ENCODE measurements at places on chromosomes 1 and 21. TPM values are rescaled to one million over a fixed set of nuclear protein-coding genes. Genes with fewer than 3 reads are reported as not detected.

DNA sequence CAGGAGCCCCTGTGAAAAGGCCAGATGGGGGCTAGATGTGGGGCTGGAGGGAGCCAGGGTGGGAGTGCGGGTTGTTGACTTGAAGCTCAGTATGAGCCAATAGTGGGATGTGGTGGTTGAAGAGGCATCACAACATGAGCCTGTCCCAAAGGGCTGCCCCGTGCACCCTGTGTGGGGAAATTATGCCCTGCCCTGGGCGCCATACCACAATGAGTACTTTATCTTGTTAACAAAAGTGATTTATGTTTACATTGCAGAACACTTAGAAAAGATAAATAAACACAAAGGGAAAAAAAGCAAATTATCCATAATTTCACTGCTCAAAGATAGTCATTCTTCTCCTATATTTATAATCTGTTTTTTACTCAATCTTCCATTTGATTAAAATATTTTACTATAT, 1.6 kb upstream of the NFASC start:
- peaks cover 16% of the 10 kb centered on the region for H3K27me3 ChIP-seq
- DNase-seq, result no peak
- H3K4me1 ChIP-seq, result no peaks in the 10 kb centered on the region
- no peak overlapping the region for H3K27ac ChIP-seq

GRCh38 chr21:45589686-45590245, 47.5 kb upstream of the SLC19A1 start:
- H3K36me3 ChIP-seq, result peaks cover 14% of the 10 kb centered on the region
- H3K4me1 ChIP-seq, result peaks cover 16% of the 10 kb centered on the region
- no peak overlapping the region for H3K27ac ChIP-seq

GRCh38 chr1:181219938-181220337, 131.4 kb downstream of the IER5 start:
- peaks cover 4% of the 10 kb centered on the region for H3K27me3 ChIP-seq
- H3K4me1 ChIP-seq, result no peaks in the 10 kb centered on the region
- no peak for DNase-seq

DNA sequence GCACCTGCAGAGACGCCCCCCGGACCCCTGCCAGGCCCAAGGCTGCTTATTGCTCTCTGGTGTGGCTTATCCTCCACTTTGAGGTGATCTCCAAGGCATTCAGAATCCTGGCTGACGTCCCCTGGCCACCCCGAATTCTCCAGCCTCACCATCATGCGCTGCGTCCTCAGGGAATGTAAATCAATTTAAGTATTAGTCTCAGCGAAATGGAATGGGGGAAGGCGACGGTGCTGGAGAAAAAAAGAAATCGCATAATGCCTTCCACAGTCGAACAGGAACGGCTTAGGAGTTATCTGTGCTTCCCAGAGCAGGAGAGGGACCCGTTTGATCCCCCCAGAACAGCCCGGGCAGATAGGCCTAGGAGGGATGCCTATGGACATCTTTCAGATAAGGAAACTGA, 2.9 kb downstream of the EPHA8 start:
- no peak for DNase-seq
- H3K4me3 ChIP-seq, result no peak overlapping the region
- no peak overlapping the region for H3K27ac ChIP-seq
- H3K27me3 ChIP-seq, result peaks cover 33% of the 10 kb centered on the region
- no peaks in the 10 kb centered on the region for H3K36me3 ChIP-seq

The MSH4 gene
- total RNA-seq, result 0.43 TPM

The DNAI4 gene
- 1.4 TPM for total RNA-seq

The CACNA1S gene
- total RNA-seq, result not detected

- peaks cover under 1% of the 10 kb centered on the region for H3K36me3 ChIP-seq
- peaks cover 33% of the 10 kb centered on the region for H3K27me3 ChIP-seq
- H3K4me3 ChIP-seq, result no peak overlapping the region
Measured at GRCh38 chr1:218346391-218347204, 1.5 kb downstream of the TGFB2 start.

GRCh38 chr21:27570306-27570868, 603.5 kb upstream of the ADAMTS5 start:
- H3K36me3 ChIP-seq, result no peaks in the 10 kb centered on the region
- no peaks in the 10 kb centered on the region for H3K27me3 ChIP-seq
- no peak for DNase-seq

- no peak overlapping the region for H3K4me3 ChIP-seq
- no peaks in the 10 kb centered on the region for H3K27me3 ChIP-seq
- no peaks in the 10 kb centered on the region for H3K36me3 ChIP-seq
- no peak overlapping the region for H3K27ac ChIP-seq
- no peaks in the 10 kb centered on the region for H3K4me1 ChIP-seq
Measured at GRCh38 chr1:201553496-201554189, 14.7 kb downstream of the NAV1 start.

The TEDDM1 gene
- total RNA-seq, result not detected
